Urinary bladder (tissue), 4 donors: ENCODE measurements at places on chromosomes 4 and X. TPM values are rescaled to one million over a fixed set of nuclear protein-coding genes. Genes with fewer than 3 reads are reported as not detected.

The MTNR1A gene
- 1.9 TPM for total RNA-seq

The VAMP7 gene
- 44.9 TPM for total RNA-seq

The STOX2 gene
- 35.7 TPM for total RNA-seq

- DNase-seq, result no peak
Observed at GRCh38 chr4:10643600-10644425, 40.8 kb downstream of the CLNK start.

The RHOXF2 gene
- total RNA-seq, result not detected

- no peak for DNase-seq
Observed at GRCh38 chrX:10167573-10167972, 10.8 kb downstream of the CLCN4 start.

- DNase-seq, result no peak
Observed at GRCh38 chr4:166481055-166481454, 608.0 kb downstream of the TLL1 start.

The ITGB1BP2 gene
- 19.6 TPM for total RNA-seq

- DNase-seq, result no peak
Observed at GRCh38 chrX:114583646-114584374, at the start of gene HTR2C. Gene HTR2C (plus strand): TSS chrX:114584086. CDS start chrX:114726937, 142,851 bp downstream.

DNA sequence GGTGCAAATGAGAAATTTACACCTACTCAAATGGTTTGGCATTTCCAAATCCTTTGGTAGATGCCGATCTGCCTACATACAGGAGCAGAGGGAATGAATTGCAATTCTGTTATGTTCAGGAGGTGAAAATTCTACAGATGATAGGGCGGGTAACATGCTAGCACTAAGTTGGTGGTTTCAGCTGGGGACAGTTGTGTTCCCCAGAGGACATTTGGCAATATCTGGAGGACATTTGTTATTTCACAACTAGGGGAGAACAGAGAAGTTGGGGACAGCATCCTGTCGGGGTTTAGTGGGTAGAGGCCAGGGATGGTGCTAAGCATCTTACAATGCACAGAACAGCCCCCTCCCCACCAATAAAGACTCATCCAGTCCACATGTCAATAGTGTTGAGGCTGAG, 96.5 kb upstream of the PUDP start:
- DNase-seq, result no peak

The FGA gene
- not detected for total RNA-seq

The RTL3 gene
- 0.95 TPM for total RNA-seq

The GPRASP3 gene
- total RNA-seq, result 14.3 TPM

GRCh38 chrX:107978707-107979307, 3.4 kb downstream of the TEX13B start:
- no peak for DNase-seq

DNA sequence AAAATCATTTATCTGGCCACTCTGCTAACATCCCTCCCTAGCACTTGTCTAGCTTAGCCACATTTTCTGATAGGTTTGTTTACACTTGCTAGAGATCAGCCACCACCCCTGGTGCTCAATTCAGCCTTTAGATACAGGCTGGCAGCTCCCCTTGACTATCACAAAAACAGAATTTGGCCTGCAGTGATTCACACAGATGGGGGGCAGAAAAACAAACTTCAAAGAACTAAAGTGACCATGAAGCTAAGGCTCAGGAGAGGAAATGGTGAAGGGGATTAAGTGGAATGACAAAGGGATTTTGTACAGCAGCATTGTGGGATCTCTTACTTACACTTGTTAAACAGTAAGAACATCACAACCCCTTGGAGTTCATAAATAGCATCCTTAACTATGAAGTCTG, 1718.0 kb upstream of the PCDH7 start:
- DNase-seq, result no peak

DNA sequence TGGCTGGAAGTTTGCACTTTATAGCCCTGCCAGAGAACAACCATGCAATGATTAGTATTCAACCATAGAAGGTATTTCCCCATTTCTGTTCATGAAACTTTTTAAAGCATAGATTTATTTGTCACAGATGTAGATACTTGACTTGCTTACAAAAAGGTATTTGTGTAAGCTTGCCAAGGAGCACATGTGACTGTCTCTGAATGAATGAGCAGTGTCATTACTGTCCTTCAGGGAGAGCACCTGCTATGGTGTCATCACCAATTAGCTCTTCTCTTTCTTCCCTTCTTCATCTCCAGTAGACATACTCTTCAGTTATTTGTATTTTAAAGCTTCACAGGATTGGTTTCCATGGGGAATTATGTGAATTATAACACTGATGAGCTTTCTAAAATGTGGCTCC, 1064.7 kb upstream of the GRIA3 start:
- no peak for DNase-seq

DNA sequence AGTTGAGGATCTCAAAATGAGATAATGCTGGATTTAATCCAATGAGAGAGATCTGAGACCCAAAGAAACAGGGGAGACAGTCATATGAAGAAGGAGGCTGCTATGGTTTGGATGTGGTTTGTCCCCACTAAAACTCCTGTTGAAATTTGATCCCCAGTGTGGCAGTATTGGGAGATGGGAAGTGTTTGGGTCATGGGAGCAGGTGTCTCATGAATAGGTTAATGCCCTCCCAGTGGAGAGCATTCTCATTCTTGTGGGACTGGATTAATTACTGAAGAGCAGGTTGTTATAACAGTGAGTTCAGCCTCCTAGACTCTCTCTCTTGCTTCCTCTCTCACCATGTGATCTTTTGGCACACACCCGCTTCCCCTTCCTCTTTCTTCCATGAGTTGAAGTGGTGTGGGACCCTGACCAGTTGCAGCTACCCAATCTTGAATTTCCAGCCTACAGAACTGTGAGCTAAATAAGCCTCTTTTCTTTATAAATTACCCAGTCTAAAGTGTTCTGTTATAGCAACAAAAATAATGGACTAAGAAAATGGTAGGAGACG, 70.3 kb downstream of the PPEF2 start:
- DNase-seq, result no peak

The COL4A6 gene
- 39.0 TPM for total RNA-seq

DNA sequence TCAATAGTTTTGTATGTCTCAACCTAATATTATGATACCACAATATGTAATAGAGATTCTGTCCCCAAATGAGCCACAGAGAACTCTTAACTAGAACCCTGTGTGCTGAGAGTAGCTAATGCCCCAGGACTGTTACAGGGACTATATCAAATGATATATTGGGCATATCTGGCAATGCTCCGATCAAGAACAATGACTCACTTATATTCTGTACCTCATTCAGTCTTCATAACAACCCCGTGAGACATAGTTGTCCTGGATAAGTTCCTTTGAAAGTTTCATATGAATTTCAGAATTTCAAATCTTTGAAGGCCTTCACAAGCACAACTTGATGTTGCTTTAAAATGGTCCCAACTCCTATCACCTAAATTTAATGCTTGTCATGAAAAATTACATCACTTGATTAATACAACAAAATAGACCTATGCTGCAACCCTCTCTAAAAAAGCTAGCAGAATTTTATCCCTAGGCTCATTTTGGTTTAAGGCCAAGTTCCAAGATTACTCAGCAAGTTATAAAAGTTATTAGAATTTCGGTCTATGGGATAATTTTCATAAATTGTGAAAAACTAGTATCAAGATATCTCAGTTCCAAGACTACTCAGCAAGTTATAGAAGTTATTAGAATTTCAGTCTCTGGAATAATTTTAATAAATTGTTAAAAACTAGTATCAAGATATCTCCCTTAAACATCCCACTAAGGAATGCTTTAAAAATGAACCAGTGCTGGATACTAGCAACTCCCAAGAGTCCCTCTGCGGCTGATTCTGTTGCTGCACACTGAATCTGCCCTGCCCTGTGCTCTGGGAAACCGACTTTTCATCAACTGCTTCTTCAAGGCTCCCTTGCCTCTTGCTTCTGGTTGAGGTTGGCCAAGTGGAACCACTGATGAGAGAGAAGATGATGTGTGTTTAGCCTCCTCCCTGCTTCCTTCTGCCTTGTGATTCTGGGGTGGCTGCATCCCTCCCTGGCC, 6.0 kb upstream of the ANXA3 start:
- DNase-seq, result no peak

GRCh38 chr4:17587094-17587822, 10.3 kb downstream of the LAP3 start:
- DNase-seq, result no peak

DNA sequence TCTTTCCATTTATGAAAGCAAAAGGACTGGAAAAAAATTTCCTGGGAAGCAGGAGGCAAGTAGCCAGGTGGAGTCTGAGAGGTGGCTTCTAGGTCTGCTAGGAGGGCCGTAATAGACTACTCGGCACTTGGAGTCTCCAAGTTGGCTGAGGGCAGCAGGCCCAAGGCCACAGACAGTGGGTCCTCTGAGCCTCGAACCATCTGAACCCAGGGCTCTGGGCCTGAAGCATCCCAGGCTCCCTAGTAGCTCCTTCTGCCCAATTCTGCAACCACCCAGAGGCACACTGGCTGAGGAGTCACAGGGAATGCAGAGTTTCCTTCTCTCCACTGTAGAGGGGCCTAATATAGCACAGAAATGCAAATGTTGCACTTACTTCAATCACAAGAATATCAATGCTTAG, 19.8 kb downstream of the TKTL1 start:
- no peak for DNase-seq

DNA sequence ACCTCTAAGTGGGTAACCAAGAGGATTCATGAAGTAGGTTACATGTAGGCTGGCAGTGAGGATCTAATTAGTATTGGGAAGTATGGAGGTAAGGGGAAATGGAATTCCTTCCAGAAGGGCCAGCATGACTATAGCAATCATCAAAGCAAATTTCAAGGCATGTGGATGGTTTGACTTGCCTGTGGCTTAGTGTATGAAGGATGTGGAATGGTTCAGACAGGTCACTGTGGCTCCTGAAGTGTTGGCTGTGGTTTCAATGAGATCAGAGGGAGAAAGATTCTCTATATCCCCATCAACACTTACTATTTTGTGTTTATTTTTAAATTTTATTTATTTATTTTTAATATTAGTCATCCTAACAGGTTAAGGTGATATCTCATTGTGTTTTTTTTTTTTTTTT, 121.6 kb upstream of the TBC1D9 start:
- DNase-seq, result no peak

DNA sequence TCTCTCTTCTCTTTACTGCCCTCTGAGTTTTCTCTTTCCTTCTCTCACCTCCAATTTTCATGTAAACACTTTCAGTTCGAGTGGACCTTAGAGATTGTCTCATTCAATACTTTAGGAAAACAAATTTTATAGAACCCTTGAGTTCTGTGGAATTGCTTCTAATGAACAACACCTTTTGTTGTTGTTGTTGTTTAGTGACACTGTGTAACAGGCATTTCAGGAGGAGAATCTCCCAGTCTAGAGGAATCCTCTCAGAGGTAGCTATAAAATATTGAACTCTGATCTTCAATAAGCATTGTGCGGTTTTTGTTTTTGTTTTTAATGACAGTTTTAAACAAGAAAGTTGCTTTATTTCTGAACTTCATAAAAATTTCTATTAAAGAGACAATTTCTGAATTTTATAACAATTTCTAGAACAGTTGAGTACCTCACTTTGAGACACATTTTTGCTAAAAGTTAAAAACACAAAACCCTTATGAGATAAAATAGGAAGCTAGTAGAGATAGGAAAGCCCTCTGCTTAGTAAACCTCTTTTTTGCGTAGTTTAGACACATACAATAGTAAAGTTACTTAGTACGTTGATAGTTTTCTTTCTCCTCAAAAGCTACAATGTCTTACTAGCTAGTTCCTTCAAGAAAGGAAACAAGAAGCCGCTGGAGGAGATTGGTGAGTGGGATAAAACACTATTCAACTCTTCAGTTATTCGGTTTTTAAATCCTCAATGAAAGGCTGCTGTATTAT, 38.8 kb downstream of the CLCN3 start:
- no peak for DNase-seq

The NDNF gene
- total RNA-seq, result 24.5 TPM

GRCh38 chr4:186294160-186294559, 28.2 kb downstream of the F11 start:
- no peak for DNase-seq

GRCh38 chr4:23887173-23887572, 2.7 kb downstream of the PPARGC1A start:
- DNase-seq, result no peak

DNA sequence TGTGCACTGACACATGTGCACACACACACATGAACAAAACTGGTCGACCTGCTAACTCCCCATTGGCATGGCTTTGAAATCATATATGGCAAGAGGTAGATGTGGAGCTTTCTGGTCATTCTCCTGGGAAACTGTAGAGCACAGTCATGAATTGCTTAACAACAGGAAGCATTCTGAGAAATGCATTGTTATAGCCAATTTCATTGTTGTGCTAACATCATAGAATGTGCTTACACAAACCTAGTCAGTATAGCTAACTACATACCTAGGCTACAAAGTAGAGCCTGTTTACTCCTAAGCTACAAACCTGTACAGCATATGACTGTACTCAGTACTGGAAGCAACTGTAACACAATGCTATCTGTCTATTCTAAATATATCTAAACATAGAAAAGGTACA, 134.2 kb upstream of the SH3RF1 start:
- DNase-seq, result no peak

The ATP2B3 gene
- total RNA-seq, result 0.69 TPM
